Karpas-422 (cell line): ENCODE measurements at places on chromosomes 11 and 22. TPM values are rescaled to one million over a fixed set of nuclear protein-coding genes. Genes with fewer than 3 reads are reported as not detected.

DNA sequence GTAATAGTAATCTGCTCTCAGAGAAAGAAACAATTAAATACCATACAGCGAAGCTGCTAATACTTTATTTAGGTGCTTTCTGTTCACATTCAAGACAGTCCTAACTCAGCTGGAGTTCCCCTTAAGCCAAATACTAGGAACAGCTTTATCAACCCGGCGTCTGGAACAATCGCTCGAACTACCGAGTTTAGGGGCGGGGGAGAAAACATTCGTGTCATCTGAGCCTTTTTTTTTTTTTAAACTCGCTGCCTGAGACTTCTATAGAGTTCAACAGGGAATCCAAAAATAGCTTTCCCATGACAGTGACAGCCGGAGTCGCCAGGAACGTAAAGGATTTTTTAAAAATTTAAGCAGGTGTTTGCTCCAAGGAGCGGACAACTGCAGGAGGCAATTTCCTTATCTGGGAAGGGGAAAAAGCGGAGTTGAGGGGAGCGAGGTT lies 852 bp downstream of the TRAF6 start:
- peak overlapping the region; percentile 98 for H3K4me3 ChIP-seq
- no peaks in the 10 kb centered on the region for H3K27me3 ChIP-seq
- H3K4me1 ChIP-seq: peaks cover 13% of the 10 kb centered on the region
- peak; percentile 68 for DNase-seq

- H3K27me3 ChIP-seq: no peaks in the 10 kb centered on the region
- no peaks in the 10 kb centered on the region for H3K36me3 ChIP-seq
- H3K4me1 ChIP-seq: no peaks in the 10 kb centered on the region
- H3K27ac ChIP-seq: no peak overlapping the region
- no peak overlapping the region for H3K4me3 ChIP-seq
Measured at GRCh38 chr11:59678118-59678812, 9.4 kb upstream of the PATL1 start.

Gene KCNJ1
- not detected in 2 replicates for total RNA-seq

GRCh38 chr11:33900159-33900840 lies 8.4 kb upstream of the LMO2 start:
- H3K36me3 ChIP-seq: no peaks in the 10 kb centered on the region
- no peaks in the 10 kb centered on the region for H3K27me3 ChIP-seq
- H3K4me1 ChIP-seq: no peaks in the 10 kb centered on the region
- H3K4me3 ChIP-seq: no peak overlapping the region
- H3K27ac ChIP-seq: no peak overlapping the region
- DNase-seq: no peak

DNA sequence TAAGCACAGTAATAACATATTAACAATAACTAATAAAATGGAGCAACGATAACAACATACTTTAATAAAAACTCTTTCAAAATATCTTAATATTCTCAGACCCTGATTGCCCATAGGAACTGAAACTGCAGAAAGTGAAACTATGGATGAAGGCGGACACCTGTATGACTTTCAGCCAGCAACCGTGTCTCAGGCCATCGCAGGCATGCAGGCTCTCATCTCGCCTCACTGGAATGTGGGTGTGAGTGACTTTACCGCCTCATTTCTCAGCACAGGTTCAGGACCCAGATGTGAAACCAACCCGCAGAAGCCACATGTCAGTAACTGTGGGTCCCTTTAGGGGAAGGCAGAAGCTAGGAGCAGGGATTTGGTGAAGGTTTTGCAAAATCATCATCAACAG lies 539.1 kb downstream of the FAM181B start:
- H3K27me3 ChIP-seq: no peaks in the 10 kb centered on the region
- DNase-seq: no peak
- H3K27ac ChIP-seq: no peak overlapping the region
- 0 out of 2 replicates have a peak, but pooled peaks cover 2% of the 10 kb centered on the region for H3K4me1 ChIP-seq
- H3K4me3 ChIP-seq: no peak overlapping the region

DNA sequence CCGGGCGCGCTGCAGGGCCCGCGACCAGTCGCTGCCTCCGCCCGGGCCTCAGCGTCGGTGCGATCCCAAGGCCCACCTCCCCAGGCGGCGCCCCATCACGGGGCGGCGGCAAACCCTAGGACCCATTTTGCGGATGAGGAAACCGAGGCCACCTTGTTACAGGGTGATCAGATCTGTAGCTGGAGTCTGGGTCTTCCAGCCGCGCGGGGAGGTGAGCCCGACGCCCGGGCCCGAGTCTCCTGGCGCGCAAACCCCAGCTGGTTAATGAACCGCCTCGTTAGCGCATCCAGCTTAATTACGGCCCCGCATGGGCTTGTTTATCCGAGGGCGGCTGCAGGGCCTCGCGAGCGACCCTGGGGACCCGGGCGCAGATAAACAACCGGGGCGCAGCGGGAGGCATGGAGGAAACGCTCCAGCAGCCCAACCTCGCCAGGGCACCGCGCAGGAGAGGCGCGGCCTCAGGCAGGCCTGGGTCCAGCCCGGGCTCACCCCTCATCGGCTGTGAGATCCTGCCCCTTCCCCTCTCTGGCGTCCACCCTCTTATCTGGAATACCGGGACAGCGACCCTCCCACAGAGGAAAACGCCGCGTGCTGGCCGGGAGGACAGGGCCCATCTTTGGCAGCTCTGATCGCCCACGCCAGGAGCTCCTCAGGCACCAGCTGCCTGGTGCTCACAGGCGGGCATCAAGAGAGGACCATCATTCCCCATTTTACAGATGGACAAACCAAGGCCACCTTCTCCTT lies 14.7 kb downstream of the OTUB1 start:
- no peaks in the 10 kb centered on the region for H3K4me1 ChIP-seq
- H3K4me3 ChIP-seq: no peak overlapping the region
- H3K36me3 ChIP-seq: peaks cover 3% of the 10 kb centered on the region; the same call in 1 of the 2 replicates

GRCh38 chr22:48923996-48924395 lies 903.7 kb downstream of the BRD1 start:
- no peak overlapping the region for H3K4me3 ChIP-seq
- H3K27me3 ChIP-seq: no peaks in the 10 kb centered on the region
- no peaks in the 10 kb centered on the region for H3K4me1 ChIP-seq
- no peaks in the 10 kb centered on the region for H3K36me3 ChIP-seq
- no peak overlapping the region for H3K27ac ChIP-seq

Gene PRG3
- total RNA-seq: not detected in 2 replicates

- H3K27me3 ChIP-seq: no peaks in the 10 kb centered on the region
- no peak overlapping the region for H3K4me3 ChIP-seq
- no peak overlapping the region for H3K27ac ChIP-seq
Measured at GRCh38 chr11:5489576-5490357, 1.3 kb downstream of the OR52D1 start.

GRCh38 chr22:39090426-39091064 lies 6.5 kb upstream of the APOBEC3H start:
- no peaks in the 10 kb centered on the region for H3K4me1 ChIP-seq
- no peak overlapping the region for H3K4me3 ChIP-seq
- DNase-seq: no peak
- H3K36me3 ChIP-seq: no peaks in the 10 kb centered on the region

GRCh38 chr11:62953811-62954210 lies 31.0 kb downstream of the SLC22A6 start:
- no peak for DNase-seq
- no peaks in the 10 kb centered on the region for H3K36me3 ChIP-seq
- no peaks in the 10 kb centered on the region for H3K27me3 ChIP-seq
- H3K4me1 ChIP-seq: no peaks in the 10 kb centered on the region
- no peak overlapping the region for H3K27ac ChIP-seq
- H3K4me3 ChIP-seq: no peak overlapping the region

GRCh38 chr11:96367342-96367741 lies 22.4 kb downstream of the CCDC82 start:
- no peaks in the 10 kb centered on the region for H3K27me3 ChIP-seq
- H3K27ac ChIP-seq: no peak overlapping the region
- peaks cover 56% of the 10 kb centered on the region for H3K36me3 ChIP-seq
- no peak for DNase-seq
- H3K4me3 ChIP-seq: no peak overlapping the region
- H3K4me1 ChIP-seq: peaks cover 3% of the 10 kb centered on the region

Gene HEPN1
- total RNA-seq: not detected in 2 replicates

Gene PSMD13
- 86.7 and 92.7 TPM in 2 replicates for total RNA-seq

- H3K4me3 ChIP-seq: peak within 1 kb of the TSS; percentile 100
- H3K27ac ChIP-seq: no peak within 1 kb of the TSS
- peak; percentile 96 for DNase-seq
- no peaks in the 10 kb centered on the region for H3K27me3 ChIP-seq
Measured at GRCh38 chr11:910589-911030, at the start of gene CHID1. TSS of gene CHID1 (minus strand) at chr11:910810. CDS start at chr11:904816, 5,994 bp downstream.

DNA sequence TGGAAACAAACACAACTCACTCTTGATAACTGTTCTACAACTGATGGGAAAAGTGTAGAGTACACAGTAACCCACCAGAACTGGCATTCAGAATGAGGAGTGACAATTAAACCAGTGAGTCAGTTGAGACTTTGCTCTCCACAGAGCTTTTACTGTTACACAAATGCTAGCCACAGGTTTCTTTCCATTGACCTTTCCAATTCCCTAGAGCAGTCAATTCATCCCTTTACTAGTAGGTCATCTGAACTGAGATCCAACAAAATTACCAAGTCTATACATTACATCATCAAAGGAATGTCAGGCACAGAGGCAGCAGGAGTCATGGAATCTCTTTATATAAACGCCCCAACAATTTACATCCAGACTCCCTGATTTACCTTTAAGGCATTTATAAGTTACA lies 65.9 kb downstream of the PHF21A start:
- H3K27me3 ChIP-seq: no peaks in the 10 kb centered on the region
- no peaks in the 10 kb centered on the region for H3K36me3 ChIP-seq
- DNase-seq: no peak

Gene NLRP14
- total RNA-seq: 0.19 and 0.51 TPM in 2 replicates

Gene CBY1
- total RNA-seq: 11.1 and 13.2 TPM in 2 replicates

DNA sequence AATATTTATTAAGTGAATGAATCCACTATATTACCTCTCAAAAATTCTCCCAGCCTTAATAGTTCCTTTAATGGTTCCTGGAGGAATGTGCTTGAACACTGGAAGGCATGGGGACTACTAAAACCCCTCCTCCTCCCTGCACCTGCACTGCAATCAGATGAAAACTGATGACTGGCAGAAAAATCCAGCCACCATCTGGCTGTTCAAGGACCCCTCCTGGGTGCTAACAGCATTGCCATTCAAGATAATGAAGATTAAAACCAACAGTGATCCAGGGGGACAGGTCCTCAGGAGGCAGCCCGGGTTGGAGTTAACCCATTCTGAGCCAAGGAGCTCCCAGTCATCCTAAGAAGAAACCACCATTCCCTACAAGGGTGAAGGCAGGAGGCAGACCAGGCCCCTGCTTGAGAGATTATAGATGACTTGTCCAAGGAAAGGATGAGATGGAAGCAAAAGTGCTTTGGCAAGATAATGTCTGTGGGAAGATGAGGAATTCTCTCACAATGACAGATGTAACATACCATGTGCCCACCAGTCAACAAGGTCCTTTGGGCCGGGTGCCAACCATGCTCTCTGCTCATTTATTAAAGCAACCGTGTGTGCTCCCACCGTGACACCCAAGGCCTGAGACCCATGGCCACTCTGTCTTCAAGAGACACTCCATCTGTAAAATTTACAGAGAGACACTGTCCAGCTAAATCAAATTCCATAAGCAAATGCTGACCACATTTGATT lies 90.6 kb downstream of the LARGE1 start:
- H3K4me1 ChIP-seq: no peaks in the 10 kb centered on the region
- H3K4me3 ChIP-seq: no peak overlapping the region

GRCh38 chr11:15988693-15989231 lies 367.6 kb downstream of the SOX6 start:
- H3K27ac ChIP-seq: no peak overlapping the region
- H3K36me3 ChIP-seq: no peaks in the 10 kb centered on the region
- H3K27me3 ChIP-seq: no peaks in the 10 kb centered on the region
- peak; percentile 72 for DNase-seq

GRCh38 chr11:46445192-46445919 lies 53.8 kb upstream of the CHRM4 start:
- no peak overlapping the region for H3K4me3 ChIP-seq
- peaks cover 45% of the 10 kb centered on the region for H3K4me1 ChIP-seq
- DNase-seq: no peak
- H3K27ac ChIP-seq: no peak overlapping the region

Gene MS4A15
- total RNA-seq: not detected in 2 replicates

Gene SEZ6L
- 0.14 and 0.41 TPM in 2 replicates for total RNA-seq

GRCh38 chr11:72583177-72583553 lies 91.1 kb downstream of the PDE2A start:
- no peaks in the 10 kb centered on the region for H3K27me3 ChIP-seq
- H3K27ac ChIP-seq: no peak overlapping the region
- H3K4me3 ChIP-seq: no peak overlapping the region
- H3K36me3 ChIP-seq: no peaks in the 10 kb centered on the region

DNA sequence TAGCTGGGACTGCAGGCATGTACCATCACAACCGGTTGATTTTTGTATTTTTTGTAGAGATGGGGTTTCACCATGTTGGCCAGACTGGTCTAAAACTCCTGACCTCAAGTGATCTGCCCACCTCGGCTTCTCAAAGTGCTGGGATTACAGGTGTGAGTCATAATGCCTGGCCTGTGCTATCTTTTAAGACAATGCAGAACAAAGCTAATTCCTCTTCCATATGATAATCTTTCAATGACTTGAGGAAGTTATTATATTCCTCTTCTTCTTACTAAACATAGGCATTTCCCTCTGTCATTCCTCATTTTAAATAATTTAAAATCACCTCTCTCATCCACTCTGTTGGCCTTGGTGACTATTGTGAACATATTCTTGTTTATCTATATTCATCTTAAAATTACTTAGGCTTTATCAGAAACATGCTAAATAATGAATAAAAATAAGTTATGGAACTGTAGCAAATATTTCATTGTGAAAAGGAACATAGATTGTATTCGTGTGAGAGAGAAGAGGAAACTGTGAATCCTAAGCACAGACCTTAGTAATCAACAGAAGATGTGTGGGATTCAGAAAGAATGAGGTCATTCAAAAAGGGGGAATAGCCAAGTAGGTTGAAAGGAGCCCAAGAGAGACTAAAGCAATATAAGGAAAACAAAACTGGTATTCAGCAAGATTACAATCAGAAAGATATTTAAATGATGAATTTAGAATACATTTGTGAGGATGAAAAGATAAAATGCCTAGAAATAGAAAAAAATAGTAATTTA lies 269.4 kb downstream of the TTC28 start:
- H3K4me3 ChIP-seq: no peak overlapping the region
- H3K27me3 ChIP-seq: no peaks in the 10 kb centered on the region
- no peaks in the 10 kb centered on the region for H3K36me3 ChIP-seq
- no peaks in the 10 kb centered on the region for H3K4me1 ChIP-seq
- DNase-seq: no peak

DNA sequence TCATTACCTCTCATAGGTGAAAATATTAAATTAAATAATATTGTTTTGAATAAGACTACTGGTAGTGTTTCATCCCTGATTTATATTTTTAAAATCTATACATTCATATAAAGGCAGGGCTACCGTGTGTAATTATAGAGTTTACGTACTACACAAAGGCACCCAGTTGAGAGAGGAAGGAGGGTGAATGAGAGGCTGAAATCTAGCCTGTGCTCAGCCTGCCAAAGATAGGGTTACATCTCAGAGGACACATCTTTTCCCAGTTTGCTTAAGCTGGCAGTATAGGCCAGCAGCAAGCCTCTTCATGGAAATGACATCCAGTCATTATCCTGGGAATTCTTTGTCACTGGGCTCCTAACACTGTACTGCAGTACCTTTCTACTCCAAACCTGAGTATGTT lies 7.5 kb upstream of the B3GNT6 start:
- DNase-seq: no peak
- no peaks in the 10 kb centered on the region for H3K27me3 ChIP-seq
- no peaks in the 10 kb centered on the region for H3K4me1 ChIP-seq

- no peaks in the 10 kb centered on the region for H3K36me3 ChIP-seq
- H3K27ac ChIP-seq: no peak overlapping the region
- no peaks in the 10 kb centered on the region for H3K27me3 ChIP-seq
Measured at GRCh38 chr11:27921472-27921871, 186.5 kb downstream of the KIF18A start.
